NCI-H1092 (cell line): ENCODE measurements at places on chromosomes 3 and 15.

DNA sequence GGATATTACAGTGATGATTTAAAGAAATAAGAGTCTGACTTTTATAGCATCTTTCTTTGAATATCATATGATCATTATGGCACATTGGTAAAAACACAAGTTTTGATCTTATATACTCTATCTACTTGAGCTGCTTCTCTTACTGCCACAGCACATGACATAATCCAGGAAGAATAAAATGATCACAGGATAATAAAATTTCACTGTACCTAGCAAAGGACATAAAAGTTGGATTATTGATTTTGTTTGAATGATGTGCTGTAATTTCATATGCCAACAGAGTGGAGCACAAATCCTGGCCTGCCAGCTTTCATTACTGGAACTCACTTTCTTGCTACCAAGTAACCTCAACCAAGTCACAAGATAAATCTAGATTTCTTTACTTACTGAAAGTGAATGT lies 162.1 kb upstream of the NANOGP8 start:
- DNase-seq = no peak

DNA sequence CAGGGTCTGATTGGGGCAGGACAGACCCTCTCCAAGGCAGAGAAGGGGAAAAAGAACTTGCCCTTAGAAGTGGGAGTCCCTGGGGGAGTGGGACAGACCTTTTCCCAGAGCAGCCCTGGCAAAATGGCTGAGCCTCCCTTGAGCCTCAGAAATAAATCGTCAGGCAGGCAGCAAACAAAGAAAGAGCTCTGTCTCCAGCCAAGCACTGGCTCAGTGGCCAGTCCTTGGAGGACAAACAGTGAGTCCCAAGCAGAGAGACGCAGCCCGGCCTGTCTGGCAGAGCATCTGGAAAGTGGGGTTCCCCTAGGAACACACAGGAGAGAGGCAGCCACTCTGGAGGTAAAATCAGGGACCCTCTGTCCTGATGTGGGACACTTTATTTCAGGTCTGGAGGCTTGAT lies 1.8 kb downstream of the SLC6A1 start:
- no peak for DNase-seq

DNA sequence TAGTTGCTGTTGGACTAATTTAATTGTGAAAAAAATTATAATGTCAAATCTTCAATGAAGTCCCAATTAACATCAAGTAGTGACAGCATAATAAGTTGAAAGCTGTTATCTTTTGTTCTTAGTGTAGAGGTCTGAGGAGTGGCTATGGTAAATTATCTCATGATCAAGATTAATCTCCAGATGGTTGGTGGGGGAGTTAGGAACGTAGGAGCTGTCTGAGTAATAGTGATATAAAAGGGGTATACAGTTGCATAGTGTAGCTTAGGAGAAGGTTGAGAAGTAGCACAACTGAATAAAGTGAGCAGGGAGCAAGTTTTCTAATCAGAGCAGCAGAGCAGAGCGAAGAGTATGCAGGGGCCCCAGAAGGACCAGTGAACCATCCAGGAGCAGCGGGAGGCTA lies 19.5 kb downstream of the TMOD2 start:
- no peak for DNase-seq

DNA sequence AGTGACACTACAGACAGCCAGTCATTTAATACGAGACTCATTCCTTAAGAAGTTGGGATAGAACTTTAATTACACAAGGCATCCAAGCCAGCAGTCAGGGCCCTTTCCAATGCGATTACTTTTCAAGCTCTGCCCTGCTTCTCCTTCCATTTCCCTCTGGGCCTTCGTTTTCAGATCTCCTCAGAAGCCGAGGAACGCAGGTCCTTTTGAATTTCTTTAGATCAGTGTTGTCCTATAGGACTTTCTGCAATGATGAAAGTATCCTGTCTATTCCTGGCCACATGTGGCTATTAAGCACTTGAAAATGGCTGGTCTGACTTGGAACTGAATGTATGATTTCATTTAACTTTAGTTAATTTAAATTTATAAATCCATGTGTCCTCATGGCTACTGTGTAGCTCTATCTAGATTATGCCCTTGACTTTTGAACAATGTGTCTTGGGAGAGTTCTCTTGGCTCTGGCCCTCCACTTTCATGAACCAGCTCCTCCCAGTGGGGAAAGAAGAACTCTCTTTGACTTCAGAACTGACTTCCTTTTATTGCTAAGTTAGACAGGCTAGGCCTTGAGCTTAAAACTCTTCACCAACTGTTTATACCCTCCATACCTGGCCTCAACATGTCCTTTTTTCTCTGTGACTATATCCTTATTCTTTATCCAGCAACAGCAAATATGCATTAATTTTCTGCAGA lies 22.6 kb downstream of the TGFBR2 start:
- no peak for DNase-seq

- no peak for DNase-seq
These were observed 194.6 kb downstream of the GABRG3 start for GRCh38 chr15:27165590-27165989.

GRCh38 chr15:78418686-78419085 lies 19.3 kb upstream of the IREB2 start:
- no peak for DNase-seq

DNA sequence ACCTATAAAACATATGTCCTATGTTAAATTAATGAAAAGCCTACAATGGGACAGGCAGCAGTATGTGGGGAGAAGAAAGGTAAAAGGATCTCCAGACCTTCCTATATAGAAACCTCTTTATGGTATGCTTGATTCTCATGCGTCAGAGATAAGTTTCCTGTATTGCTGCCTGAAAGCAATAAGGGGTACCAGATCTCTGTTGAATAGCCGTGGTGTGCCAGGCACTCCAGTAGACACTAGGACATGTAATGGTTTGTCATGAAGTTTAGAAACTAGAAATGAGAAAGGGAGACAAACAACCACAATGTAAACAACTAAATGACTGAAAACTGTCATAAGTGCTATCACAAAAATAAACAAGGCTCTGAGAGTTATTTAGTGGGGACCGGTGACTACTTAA lies 168.1 kb downstream of the EFHB start:
- DNase-seq = no peak

GRCh38 chr15:79408041-79408440 lies 24.1 kb upstream of the MINAR1 start:
- no peak for DNase-seq
